ENCODE measurements at places on chromosomes 2 and 18.

DNA sequence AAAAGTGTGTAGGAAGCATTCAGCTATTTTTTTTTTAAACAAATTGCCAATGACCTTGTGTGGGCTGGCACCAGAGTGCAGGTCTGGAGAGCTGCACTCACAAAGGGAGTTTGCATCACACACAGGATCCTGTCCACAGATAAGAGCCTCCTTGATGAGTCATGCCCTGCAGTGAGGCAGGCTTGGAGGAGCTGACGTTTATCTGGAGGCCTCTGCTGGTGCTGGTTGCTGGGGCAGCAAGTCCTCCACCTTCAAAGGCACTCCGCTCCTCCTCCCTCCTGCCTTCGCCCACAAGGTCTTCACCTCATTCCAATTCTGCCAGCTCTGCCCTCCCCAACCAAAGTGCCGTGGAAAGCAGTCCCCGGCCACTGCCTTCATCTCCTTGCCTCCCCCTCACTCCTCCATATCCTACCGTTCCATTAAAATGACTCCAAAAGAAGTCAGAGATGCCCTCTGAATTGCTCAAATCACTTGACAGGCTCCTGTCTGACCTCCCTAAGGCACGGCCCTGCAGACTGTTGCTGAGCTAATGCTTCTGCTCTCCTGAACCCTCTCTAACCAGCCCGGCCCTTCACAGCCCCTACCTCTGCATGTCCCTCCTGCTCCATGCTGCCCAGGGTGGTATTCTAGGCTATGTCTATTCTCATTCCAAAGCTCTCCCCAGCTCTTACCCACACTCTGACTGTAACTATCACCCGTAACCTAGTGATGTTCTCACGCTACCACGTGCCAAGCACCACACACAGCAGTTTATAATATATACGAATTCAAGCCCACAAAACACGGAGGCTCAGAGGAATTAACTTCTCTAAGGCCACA is 30.9 kb downstream of the LONRF2 start:
- DNase-seq: no peak

DNA sequence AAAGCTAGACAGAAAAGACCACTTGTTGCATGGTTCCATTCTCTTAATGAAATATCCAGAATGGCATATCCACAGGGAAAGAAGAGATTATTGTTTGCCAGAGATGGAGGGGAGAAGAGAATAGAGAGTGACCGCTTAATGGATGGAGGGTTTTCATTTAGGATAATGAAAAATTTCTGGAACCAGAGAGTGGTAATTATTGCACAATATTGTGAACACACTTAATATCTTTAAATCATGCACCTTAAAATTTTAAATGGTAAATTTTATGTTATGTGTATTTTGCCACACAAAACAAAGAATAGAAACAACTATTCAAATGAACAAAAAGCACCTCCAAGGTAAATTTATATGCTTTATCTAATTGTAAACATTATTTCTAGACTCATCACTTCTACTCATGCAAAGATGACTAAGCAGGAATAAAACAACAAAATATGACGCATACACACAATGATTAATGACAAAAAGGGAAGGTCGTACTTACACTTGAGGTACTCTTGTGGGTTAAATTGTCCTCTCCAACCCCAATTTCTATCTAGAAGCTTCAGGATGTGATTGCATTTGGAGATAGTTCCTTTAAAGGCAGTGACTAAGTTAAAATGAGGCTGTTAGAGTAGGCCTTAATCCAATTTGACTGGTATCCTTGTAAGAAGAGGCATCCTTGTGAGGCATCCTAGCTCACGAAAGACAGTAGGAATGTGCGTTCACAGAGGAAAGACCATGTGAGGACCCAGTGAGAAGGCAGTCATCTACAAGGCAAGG is 18.7 kb upstream of the DHRS9 start:
- no peak for DNase-seq

DNA sequence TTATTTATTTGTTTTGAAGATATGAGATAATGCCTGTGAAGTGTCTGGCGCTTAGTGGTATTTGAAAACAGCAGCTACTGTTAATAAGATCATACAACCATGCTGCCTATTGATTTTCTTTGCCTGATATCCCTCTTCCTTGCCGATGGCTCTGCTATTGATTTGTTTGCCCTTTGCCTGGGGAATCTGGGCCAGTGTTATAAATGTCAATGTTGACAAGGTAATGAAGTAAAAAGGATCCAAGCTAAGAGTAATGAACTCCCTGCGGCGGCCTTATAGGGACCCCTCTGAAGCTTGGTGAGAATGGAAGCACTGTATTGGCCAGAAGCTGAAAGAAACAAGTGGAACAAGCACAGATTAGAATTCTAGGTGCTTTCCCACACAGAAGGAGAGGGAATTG is 854.6 kb downstream of the CNTNAP5 start:
- no peak for DNase-seq

GRCh38 chr2:168780669-168781071 is 21.8 kb upstream of the NOSTRIN start:
- no peak for DNase-seq

- DNase-seq: no peak
These were observed 680 bp downstream of the ASNSD1 start for GRCh38 chr2:189661957-189662321.

- DNase-seq: no peak
These were observed 84.5 kb downstream of the ABI2 start for GRCh38 chr2:203412546-203413331.

GRCh38 chr2:232321156-232321816 is 57.3 kb upstream of the ALPP start:
- no peak for DNase-seq

DNA sequence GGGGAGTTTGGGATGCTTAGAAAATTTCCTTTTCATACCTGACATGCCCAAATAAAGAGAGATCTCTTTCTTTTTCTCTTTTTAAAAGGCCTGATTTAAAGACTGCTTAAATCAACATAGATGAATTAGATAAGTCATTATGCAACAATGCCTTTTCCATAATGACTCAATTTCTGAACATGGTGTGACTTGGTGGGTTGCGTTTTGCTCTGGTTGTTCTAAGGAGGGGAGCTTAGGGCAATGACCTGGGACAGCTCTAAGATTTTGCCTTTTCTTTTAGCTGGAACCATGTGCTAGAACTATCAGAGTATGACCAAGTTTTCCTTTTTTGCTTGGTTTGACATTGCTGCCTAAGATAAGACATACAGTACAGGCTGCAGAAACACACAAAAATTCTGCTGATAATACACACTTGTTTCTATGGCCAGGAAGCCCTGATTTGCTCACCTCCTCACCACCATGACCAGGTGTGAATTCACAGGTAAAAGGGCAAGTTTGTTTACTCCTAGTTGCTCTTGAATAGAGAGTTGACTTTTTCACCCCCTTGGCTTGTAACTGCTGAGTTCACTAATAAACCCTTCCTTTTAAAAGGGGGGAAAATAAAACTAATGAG is 58.1 kb upstream of the IL1RL1 start:
- no peak for DNase-seq
